Natural killer cell (primary cell): ENCODE measurements at places on chromosomes 4 and X.
A peak's percentile ranks its signal among the peaks of the same experiment; 100 is the strongest.

DNA sequence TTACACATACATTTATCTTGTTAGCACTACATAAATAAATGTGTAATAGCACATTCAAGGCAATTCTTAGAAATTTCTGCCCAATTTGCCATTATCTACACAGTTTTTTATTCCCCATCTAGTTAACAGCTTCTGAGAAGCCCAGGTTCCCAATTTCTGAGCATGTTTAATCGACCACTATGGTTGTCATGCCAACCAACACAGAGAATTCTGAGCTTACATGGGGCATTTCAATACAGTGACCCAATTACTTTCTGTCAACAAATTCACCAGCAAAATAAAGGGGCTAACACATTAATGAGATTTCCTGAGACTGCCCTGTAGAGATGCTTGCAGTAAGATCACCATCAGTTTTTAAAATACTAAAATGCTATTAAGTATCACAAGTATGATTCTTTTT, 22.0 kb downstream of the GPM6A start:
- DNase-seq: no peak

DNA sequence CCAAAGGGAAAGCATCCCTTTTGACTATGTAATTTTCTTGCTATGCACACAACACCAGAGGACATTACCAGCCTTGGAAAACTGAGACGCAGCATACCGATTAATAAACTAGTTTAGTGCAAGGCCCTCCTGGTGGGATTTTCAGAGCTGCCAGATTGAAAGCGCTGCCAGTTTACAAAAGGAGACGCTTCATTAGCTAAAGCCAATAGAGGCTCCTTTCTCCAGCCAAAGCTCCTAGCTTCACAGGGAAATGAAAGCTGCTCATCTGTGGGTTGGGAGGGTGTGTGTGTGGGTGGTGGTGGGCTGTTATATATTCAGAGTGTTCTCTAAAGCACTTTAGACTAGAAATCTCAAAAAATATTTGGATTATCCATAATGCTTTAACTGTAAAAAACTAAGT, 32.4 kb downstream of the SPANXN4 start:
- DNase-seq: no peak

- DNase-seq: no peak
Measured at GRCh38 chr4:25884031-25884782, 21.4 kb upstream of the SEL1L3 start.

DNA sequence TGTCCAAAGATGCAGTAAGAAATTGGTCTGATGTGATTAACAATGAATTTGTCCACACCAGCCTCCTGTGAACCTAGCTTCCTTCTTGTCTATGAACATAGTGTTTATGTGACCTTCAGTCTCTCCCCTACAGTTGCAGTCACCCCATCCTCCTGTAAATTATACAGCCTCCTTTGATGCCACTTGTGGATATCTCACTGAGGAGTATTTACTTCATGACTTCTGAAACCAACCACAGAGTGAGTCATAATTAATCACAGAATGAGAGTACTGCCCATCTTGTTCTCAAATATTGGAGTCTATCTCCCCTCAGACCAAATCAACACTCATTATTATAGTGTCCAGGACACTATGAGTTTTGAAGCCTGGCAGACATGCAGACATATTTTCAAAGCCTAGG, 27.3 kb upstream of the XAGE2 start:
- DNase-seq: no peak

GRCh38 chr4:41280010-41280409, 23.3 kb downstream of the UCHL1 start:
- no peak for DNase-seq

GRCh38 chr4:107835406-107835805, 10.7 kb downstream of the SGMS2 start:
- no peak for DNase-seq

GRCh38 chrX:84709987-84710386, 207.7 kb upstream of the HDX start:
- no peak for DNase-seq

- DNase-seq: no peak
Measured at GRCh38 chrX:363621-364375, 22.9 kb downstream of the PPP2R3B start.

GRCh38 chr4:89069481-89069880, 12.5 kb upstream of the FAM13A start:
- no peak for DNase-seq

DNA sequence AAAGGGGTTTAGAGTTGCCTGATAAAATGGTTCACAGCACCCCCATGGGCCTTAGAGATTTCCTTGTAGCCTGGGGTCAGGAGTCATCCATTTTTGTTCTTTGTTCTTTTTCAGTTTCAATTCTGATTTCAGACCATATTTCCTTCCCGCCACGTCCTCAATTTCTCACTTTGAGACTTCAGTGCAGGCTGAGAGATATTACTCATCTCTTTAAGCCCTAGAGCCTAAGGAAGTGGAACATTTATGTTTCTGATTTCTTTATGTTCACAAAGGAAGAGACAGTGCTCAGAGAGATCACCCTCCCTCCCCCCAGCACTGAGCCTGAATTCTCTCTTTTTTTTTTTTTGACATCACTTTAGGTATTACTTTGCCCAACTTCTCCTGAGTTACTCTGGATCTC, 56.3 kb downstream of the MSN start:
- no peak for DNase-seq

- DNase-seq: no peak
Measured at GRCh38 chr4:7365462-7366179, 69.1 kb downstream of the PSAPL1 start.

DNA sequence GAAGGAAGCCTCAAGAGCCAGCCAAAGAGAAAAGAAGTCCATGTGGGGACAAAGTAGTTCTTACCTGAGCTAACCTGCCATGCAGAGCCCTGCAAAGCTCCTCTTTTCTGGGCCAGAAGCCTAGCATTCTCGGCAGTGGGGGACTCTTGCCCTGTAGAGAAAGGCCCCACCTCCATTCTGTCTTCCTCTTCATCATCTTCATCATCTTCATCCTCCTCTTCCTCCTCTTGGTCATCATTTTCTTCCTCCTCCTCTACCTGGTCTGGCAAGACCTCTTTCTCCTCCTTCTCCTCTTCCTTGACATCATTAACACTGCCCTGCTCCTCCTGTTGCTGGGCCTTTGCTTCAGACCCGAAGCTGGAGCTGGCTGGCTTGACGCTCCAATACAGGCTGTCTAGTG, 16.7 kb downstream of the LAS1L start:
- no peak for DNase-seq

- no peak for DNase-seq
Measured at GRCh38 chr4:77593101-77593500, 12.5 kb upstream of the CXCL13 start.

DNA sequence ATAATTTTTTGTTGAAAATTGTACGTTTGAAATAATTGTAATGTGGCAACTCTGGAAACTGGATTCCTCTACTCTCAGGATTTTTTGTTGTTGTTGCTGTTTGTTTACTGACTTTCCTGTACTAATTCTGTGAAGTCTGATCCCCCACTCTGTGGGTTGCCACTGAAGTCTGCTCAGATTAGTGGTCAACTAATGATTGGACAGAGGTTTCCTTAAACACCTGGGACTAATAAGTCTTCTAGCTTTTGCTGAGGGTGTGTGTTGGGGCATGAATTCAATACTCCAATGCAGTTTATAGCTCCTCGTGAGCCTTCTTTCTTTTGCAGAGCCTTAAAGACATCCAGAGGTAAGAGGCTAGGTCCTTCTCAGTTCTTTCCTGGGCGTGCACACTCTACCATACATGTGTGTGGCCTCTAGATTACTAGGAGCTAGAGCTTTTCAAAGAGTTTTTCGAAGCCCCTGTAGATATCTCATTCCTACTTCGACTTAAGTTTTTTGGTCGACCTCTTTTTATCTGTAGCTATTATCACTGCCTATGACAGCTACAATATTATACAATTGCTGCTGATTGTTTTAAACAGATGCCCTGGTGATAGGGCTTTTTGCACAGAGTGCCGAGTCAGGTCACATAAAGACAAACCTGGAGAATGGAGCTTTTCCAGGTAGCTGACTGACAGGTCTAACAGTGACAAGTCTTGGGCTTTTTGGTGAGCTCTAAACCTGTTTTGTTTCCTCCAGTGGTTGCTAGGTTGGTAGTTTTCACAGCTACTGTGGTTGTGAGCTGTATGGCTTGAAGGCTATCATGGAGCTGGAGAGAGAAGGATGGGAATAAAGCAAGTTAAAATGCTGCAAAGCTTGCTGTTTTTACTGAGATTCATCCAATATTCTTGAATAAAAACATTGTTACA, 34.0 kb downstream of the BMP2K start:
- no peak for DNase-seq

DNA sequence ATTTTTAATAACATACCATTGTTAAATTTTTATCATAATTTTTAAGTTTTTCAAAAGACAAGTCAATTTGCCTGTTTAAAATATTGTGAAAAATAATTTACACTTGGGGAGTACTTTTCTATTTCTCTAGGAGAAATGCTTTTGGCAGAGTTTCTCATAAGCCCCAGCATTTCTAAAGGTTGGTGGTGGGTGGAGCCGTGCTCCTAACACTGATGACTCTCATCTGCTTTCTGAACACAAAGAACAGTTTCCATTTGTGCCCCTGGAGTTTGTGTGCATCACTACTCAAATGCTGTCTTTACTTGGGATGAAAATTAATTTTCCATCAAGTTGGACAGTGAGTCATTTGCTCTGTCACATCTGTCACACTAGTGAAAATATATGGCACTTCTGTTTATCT, 57.6 kb downstream of the TNIP2 start:
- no peak for DNase-seq

- DNase-seq: no peak
Measured at GRCh38 chr4:130293692-130294091, 1197.7 kb downstream of the C4orf33 start.

DNA sequence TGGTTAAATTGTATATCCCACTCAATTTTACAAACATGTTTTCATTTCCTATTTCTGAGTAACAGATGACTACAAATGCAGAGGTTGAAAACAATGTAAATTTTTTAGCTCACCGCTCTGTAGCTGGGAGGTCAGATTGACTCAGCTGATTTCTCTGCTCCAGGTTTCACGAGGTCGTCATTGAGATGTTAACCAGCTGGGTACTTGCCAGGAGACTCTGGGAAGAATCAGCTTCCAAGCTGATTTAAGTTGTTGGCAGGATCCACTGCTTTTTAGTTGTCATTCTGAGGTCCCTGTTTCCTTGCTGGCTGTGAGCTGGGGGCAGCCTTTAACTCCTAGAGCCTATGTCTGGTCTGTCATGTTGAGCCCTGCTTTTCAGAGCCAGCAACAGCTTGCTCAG, 864.3 kb upstream of the AGA start:
- no peak for DNase-seq

GRCh38 chrX:49073601-49074575, at the start of gene PRAF2:
Gene PRAF2 (minus strand): TSS chrX:49074002. CDS start chrX:49073987, 15 bp downstream.
- peak; percentile 94 for DNase-seq

- DNase-seq: no peak
Measured at GRCh38 chrX:14504960-14505538, 24.3 kb upstream of the GLRA2 start.
